Retinal pigment epithelial cell (primary cell): ENCODE measurements at places on chromosomes 12 and 14.

GRCh38 chr12:76694369-76694768 is 69.5 kb upstream of the ZDHHC17 start:
- no peak for DNase-seq

- DNase-seq = no peak
Observed at GRCh38 chr12:51391283-51392123, at the start of gene GALNT6. TSS of gene GALNT6 (minus strand) at chr12:51391406. CDS start at chr12:51379781, 11,625 bp downstream.

- no peak for DNase-seq
Observed at GRCh38 chr12:752695-753610, 574 bp downstream of the WNK1 start.

- no peak for DNase-seq
Observed at GRCh38 chr14:25026476-25027137, 23.3 kb downstream of the STXBP6 start.

DNA sequence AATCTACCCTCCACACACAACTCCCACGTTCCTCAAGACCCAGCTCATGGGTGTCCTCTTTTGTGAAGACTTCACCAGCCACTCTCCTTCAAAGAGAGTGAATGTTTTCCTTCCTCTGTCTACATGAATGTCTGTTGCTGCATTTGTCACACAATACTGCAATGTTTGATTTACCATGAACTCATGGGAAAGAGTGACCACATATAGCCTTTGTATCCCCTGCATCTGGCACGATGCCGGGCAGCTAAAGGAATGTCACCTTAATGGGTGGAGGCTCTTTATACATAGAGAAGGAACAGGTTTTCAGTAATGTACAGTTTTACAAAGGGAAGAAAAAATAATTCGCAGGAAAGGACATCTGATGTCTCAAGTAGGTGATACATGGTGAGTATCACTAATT is 12.1 kb upstream of the BCDIN3D start:
- no peak for DNase-seq

- DNase-seq = no peak
Observed at GRCh38 chr12:52247622-52248540, 14.8 kb downstream of the KRT7 start.

GRCh38 chr14:65560340-65561027 is 148.0 kb downstream of the FUT8 start:
- peak; percentile 4 for DNase-seq

- DNase-seq = no peak
Observed at GRCh38 chr12:122126713-122127597, 47.1 kb downstream of the IL31 start.

GRCh38 chr14:70008284-70009262 is 129.4 kb downstream of the SMOC1 start:
- no peak for DNase-seq

GRCh38 chr12:96213869-96214268 is 19.7 kb downstream of the ELK3 start:
- DNase-seq = no peak

DNA sequence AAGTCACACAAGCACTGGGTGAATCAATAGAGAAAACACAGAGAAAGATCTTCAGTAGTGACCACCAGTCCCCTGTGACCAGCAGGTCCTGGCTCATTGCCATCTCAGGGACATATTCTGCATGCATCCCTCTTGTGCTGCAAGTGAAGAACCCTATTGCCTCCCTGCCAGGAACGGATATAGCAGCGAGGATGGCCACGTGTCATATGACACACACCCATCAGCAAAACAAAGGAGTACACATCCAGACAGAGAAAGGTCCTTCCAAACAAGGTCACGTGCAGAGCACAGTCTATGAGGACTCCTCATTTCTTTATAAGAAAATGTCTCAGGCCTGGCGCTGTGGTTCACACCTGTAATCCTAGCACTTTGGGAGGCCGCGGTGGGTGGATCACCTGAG is 638.4 kb downstream of the FLRT2 start:
- no peak for DNase-seq

GRCh38 chr14:75876530-75876929 is 105.3 kb downstream of the TGFB3 start:
- no peak for DNase-seq

DNA sequence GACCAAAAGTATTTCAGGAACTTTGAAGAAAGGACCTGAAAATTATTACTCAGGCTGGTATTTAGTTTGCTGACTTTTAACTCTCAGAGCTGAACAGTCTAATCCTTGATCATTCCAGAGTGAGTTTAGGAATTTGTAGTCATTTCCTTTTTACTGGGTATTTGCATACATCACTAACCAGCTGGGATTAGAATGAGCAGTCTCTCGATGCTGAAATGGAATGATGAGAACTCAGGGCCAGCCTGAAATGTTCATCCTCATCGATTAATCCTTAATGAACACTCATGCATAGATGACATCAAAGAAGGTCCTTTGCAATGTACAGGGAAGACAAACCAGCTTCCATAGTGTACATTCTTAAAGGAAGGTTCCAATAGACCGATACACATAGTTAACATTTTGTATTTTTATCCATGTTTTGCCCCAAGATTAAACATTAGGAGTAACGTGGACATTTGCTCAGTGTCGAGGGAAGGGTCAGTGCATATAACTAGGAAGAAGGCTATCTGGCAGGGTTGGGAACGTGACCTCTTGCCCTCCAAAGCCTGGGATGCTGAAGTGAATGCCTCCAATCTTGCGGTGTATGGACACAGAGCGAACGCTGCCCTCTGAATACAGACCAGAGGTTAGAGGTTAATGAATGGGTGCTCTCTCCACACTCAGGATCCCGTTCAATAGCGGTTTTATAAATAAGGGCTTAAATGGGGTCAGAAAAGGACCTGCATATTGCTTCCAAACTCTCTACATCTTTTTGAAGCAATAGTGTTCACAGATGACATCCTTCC is 14.5 kb downstream of the FBXL14 start:
- no peak for DNase-seq

GRCh38 chr14:52220924-52221811 is 46.3 kb upstream of the PTGDR start:
- DNase-seq = no peak

DNA sequence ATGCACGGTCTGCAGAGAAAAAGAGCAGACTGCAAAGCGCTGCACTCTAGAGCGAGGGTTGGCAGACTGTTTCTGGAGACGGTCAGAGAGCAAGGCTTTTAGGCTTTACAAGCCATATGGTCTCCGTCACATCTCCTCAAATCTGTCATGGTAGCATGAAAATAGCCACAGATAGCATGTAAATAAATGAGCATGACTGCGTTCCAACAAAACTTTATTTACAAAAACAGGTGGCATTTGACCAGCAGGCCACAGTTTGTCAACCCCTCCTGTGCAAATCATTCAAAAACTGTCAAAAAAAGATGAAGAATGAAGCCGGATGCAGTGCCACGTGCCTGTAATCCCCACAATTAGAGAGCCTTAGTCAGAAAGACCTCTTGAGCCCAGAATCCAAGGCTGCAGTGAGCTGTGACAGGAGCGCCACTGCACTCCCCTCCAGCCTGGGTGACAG is 18.9 kb downstream of the SYNE3 start:
- DNase-seq = no peak

DNA sequence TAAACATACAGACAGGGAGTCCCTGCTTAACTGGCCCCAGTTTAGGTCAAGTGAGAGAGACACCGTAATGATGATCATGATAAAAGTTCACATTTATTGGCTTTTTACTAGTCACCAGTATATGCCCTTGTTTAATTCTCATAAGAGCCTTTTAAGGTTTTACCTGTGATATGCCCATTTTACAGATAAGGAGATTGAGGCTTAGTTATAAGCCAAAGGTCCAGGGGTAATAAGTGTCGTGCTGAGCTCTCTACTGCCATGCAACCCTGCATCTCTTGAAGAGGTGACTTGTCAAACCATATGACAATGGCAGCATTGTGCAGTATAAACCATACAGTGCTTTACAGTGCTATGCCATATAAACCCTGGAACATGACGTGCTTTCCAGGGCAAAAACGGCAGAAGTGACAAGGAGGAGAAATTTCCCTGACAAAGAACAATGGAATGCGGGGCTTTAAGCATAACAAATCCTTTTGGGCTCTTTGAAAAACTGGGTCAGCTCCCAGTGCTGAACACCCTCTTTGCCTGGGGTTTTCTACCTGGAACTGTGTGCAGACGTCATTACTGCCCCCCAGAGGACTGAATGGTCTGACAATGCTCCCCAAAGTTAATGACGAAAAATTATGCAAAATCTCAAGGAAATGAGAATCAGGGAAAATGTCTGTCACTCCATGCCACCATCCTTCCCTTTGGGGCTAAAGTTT is 59.7 kb upstream of the C14orf132 start:
- DNase-seq = no peak

- DNase-seq = no peak
Observed at GRCh38 chr12:14936224-14936861, 2.0 kb downstream of the ERP27 start.

GRCh38 chr12:45415393-45415817 is 199.5 kb downstream of the ANO6 start:
- peak; percentile 61 for DNase-seq

DNA sequence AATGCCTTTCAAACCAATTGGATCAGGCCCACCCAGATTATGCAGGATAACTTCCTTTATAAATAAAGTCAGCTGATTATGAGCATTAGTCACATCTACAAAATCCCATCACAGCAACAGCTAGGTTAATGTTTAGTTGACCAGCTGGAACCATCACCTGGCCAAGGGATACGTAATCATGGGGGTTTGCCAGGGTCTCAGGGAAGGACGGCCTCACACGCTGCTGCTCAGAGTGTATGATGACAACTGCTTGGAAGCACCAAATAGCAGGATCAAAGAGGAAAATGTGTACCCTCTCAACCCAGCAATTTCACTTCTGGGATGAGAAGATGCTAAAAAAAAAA is 162.6 kb downstream of the SLC15A4 start:
- no peak for DNase-seq

GRCh38 chr12:40261937-40262336 is 37.1 kb downstream of the LRRK2 start:
- DNase-seq = no peak

- no peak for DNase-seq
Observed at GRCh38 chr14:73467377-73467776, 9.0 kb upstream of the NUMB start.

DNA sequence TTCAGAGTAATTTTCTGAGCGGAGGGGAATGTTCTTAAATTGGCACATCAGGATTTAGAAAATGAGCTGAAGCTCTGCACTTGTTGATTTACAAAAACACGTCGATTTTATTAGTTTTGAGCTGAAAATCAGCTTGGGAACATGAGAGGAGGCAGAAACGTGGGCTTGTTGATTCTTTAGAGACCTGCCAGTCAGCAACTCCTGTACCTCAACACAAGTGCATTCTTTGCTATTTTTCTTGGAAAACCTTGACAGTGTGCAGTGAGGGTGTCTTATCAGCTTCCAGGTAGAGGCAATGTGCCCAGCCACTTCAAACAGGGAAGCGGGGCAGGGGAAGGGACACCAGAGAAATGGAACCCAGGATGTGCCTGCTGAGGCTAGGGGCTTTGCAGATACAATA is 102.8 kb upstream of the COCH start:
- no peak for DNase-seq

GRCh38 chr14:54356172-54356571 is 40.6 kb upstream of the CDKN3 start:
- DNase-seq = no peak

- DNase-seq = no peak
Observed at GRCh38 chr14:103123634-103124500, 606 bp downstream of the TNFAIP2 start.
